Activated naive CD4-positive, alpha-beta T cell treated with anti-CD3 and anti-CD28 coated beads, Interleukin-2, amount 50 U/mL, for 72 hours (primary cell): ENCODE measurements at places on chromosomes 12 and 14.

DNA sequence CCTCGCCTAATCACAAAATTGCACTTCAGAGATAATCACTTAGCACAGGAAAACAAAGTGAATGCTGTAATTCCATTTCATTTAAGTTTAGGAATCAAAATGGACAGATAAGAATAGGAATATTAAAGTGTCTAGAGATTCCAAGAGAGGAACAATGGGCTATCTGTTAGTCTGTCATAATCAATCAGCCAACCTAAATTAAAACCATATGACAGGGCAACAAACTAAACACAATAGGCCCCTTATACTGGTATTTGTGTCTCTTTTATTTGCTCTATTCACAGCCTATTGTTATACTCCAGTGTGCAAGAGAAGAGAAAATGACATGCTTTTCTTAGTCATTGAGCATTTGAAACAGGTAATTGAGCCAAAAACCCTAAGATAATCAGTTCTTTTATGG, 259.4 kb downstream of the PRKD1 start:
- DNase-seq = no peak

DNA sequence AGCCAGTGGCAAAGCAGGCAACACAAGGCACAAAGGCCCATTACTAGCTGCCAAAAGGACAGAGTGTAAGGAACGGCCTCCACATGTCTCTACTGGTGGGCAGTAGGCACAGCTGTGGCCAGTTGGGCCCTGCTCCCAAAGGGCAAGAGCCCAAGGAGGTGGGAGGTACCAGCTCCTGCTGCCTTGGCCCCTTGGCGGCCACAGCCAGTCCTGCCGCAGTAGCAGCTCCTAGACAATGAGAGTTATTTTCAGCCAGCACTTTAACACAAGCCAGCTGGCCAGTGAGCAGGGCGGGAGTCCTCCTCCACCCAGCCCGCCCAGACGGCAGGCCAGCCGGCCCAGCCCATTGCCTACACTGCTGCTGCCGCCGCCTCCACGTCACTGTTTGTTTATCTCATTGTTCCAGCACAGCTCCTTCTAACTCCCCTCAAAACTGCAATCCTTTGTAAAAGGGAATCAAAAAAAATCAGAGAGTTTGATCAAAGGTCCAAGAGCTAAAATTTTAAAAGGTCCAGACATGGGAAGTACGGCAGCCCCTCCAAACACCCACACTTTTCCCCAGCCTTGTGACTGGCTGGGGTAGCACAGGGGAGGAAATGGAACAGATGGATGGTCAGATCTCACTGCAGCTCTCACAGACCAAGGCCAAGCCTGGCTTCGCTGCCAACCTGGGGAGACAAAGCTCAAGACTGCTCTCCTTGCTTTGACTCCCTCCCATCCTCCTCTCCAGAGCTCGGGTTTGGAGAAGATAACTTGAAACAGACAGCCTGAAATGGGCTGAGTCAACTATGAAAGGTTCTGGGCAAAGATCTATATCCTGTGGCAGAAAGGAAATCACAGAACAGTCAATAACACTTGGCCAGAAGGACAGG, 33.5 kb downstream of the FMNL3 start:
- DNase-seq = no peak

DNA sequence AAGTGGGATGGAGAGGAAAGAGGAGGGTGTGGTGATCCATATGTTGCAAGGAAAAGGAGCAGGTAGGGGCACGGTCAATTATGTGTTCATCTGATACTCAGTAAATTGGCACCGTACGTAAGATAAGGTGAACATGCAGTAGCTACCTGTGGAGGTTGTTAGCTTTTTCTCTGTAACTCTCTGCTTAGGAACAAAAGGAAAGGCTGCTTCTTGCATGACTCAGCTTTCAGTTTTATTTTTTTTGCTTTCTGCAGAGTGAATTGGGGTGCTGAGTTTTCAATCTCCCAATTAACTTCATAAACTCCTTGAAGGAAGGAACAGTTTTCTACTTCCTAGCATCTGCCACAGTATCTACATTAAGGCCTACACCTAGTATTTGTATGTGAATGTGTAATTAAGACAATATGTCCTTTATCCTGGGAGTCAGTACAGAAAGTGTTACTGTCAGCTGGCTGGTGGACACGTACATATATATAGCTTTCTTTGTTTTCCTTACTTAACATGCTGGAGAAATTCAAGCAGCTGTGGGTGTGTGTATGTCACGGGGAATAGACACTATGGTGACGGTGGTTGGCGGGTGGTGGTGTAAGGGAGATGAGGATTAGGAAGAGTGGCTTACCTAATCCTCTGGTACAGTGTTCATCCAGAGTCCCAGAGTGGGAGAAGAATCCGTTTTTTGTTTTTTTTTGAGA, 40.1 kb upstream of the WNK1 start:
- no peak for DNase-seq

GRCh38 chr14:30242744-30243143, 315.1 kb upstream of the PRKD1 start:
- no peak for DNase-seq
